ENCODE measurements at places on chromosomes 7 and 10.

GRCh38 chr10:86304436-86304835 lies 62.2 kb downstream of the GRID1 start:
- no peak for DNase-seq

DNA sequence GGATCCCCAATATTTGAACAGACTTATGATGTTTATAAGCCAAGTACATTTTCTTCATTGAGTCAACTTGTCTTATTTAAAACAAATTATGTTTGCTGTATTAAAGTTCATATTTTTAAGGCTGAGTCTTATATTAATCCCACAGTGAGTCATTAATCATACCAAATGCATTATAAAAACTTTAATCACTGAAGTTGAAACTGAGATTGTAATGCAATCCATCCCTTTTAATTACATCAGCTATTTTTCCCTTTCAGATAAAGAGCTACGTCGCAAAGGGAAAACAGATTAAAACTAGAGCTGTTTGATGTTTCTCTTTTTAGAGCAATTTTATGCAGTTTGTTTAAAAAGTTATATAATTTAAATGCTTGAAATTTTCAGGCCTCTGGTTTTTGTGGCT lies 183.0 kb downstream of the ARID5B start:
- DNase-seq, result no peak

- DNase-seq, result no peak
Measured at GRCh38 chr10:118173296-118173695, 126.6 kb upstream of the RAB11FIP2 start.

- no peak for DNase-seq
Measured at GRCh38 chr7:44111761-44112160, 7.6 kb downstream of the AEBP1 start.

GRCh38 chr7:146764458-146764857 lies 647.9 kb downstream of the CNTNAP2 start:
- DNase-seq, result no peak

All from body of pancreas (tissue), 4 donors.